ENCODE measurements at places on chromosomes 3 and 15.

DNA sequence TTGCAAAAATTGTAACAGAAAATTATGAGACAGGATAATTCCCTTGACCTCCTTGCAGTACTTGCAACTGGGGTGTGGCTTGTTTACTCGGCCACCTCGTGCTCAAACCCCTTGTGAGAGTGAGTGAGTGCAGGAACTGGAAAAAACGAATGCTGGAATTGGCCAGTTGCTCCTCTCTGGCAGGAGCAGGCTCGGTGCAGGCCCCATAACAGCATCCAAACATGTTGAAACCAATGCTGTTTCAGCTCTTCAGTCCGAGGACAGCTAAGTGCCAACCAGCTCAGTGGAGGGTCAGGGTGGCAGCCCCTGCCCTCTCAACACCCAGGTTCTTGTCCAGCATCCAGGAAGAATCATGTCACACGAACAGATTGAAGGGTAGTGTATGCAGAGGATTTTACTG is 36.9 kb downstream of the METTL6 start:
- no peak for DNase-seq

GRCh38 chr3:150775001-150775599 is 12.1 kb upstream of the SIAH2 start:
- no peak for DNase-seq

- no peak for DNase-seq
Measured at GRCh38 chr3:47554335-47554734, 24.3 kb downstream of the CSPG5 start.

DNA sequence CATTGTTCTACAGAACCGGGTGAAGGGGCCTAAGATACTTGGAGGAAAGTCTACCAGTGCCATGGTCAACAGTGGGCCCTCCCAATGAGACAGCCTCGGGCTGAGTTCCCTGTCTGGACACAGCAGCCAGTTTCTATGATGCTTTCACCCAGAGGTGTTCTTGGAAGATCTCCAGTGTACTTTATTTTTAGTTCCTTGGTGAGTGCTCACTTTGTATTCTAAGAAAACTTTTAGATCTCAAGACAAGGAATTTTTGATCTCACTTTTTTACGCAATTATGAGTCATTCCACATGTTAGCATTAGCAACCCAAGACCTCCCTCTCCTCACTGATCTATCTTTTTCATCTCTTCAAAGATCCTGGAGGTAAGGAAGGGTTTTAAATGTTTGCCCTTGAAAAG is 287.7 kb downstream of the RORA start:
- no peak for DNase-seq

- no peak for DNase-seq
Measured at GRCh38 chr3:169337500-169338078, 325.9 kb downstream of the MECOM start.

GRCh38 chr3:191380001-191380400 is 49.7 kb upstream of the UTS2B start:
- no peak for DNase-seq

GRCh38 chr15:38324939-38325647 is 72.5 kb downstream of the SPRED1 start:
- DNase-seq: no peak

DNA sequence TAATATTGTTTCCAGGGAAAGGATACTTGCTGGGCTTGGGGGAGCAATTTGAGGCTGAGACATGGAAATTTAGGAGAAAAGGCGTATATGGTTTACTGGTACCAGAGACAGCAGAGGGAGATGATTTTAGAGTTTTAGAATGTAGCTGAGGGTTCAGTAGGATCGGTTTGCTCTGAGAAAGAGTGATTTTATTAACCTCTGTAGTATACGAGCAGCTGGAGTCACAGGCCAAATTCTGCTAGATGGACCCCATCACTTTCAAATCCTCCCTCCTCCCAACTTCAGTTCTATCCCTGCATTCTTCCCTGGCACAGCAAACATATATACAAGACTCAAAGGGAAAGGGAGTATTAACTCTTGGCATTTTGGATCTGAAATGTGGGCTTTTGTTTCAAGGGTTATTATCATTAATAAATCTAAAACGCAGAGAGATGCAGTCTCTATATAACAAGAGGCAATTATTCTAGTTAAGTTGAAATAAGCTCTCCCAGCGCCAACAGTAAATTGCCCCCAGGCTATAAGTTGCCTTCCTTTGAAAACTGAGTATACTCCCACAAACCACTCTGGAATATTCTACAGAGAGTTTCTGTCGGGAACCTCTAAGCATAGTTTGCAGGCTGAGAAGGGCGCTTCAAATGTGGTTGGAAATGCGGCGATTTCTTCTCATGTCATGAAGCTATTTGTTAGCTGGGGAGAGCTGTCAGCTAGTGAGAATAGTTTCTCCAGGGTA is 5.4 kb downstream of the CRABP1 start:
- DNase-seq: no peak

DNA sequence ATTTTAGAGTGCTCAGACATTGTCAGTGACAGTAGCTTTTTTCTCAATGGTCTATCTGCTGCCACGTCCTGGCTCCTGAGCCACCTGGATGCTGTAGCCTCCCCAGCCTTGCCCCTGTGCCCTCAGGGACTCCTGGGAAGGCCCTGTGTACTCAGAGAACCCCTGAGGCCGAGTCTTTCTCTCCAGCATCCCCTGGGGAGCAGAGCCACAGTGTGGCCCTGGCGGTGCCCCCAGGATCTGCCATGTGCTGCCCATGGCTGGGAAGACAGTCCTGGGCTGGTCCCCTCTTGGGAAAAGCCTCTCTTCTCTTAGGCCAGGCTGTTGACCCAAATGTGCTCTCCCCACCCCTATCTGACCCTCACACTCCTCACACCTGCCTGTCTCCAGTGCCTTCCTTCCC is 5.0 kb downstream of the MYD88 start:
- no peak for DNase-seq

DNA sequence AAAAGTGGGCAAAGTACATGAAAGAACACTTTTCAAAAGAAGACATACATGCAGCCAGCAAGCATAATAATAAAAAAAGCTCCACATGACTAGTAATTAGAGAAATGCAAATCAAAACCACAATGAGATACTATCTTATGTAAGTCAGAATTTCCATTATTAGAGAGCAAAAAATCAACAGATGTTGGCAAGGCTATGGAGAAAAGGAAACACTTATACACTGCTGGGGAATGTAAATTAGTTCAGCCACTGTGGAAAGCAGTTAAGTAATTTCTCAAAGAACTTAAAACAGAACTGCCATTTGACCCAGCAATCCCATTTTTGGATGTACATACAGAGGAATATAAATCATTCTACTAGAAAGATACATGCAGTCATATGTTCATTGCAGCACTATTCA is 360.7 kb downstream of the NSUN3 start:
- DNase-seq: no peak

DNA sequence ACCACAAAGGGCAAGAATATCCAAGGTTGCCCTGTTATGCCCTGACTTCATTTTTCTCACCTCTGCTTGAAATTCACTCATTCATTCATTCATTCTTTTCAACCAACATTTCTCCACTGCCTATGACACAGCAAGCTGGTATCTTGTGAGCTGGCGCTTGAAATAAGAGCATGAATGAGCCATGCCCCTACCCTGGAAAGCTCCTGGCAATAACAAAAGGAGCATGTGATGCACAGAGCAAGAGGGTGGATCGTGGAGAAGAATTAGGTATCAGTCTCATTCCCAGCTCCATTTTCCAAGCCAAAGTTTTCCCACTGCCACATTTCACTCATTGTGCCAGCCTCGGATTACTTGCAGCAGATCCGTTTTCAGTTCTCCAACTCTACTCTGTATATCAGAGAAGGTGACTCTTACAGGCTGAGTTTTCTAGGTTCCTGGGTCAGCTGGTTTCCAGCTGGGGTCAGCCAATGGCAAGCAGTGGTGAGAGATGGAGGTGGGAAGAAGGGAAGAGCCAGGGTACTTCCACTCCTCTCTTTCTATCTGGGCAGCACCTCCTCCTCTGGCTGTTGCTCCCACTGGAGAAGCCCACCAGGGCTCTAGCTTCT is 144.8 kb downstream of the SUCLG2 start:
- DNase-seq: no peak

- DNase-seq: no peak
Measured at GRCh38 chr3:113005611-113006010, 14.8 kb downstream of the GTPBP8 start.

DNA sequence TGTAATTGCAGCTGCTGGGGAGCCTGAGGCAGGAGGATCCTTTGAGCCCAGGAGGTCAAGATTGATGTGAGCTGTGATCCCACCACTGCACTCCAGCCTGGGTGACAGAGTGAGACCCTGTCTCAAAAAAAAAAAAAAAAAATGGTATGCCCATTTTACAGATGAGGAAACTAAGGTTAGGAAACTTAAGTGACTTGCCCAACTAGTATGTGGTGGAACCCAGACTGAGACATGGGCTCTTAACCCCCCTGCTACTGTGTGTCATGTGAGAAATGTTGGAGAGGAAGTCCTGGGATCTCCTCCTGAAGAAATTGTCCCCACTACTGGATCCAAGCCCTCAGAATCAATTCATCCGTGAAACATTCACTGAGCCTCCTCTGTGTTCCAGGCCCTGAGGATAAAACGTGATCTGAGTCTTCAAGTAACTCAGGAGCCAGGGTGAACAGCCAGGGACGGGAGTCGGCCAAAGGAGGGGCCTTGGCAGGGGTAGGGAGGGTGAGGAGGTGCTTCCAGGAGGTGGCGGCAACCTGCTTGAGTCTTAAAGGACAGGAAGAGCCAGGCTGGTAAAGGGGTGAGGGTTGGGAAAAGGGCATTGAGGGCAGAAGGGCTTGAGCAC is 19.6 kb upstream of the RNU6-1 start:
- DNase-seq: no peak

DNA sequence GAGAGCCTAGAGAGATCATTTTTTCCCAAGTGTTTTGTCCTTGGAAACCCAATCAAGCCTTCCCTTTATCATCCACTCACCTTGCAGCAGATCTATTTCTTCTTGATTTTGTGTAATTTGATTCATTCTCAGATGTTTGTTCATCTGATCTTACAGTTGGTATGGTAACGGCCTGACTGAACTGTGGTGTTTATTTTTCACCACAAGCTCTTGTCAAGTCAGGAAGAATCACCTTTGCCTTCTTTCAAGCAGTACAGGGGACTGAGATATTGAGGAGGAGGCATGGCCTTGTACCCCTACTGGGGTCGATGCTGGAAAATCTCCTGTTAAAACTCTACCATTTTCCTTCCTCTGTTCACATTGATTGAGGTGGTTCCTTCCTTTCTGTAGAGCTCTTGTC is 361.4 kb upstream of the CFAP20DC start:
- no peak for DNase-seq

GRCh38 chr3:33855884-33856546 is 57.6 kb downstream of the PDCD6IP start:
- DNase-seq: no peak

GRCh38 chr3:161325059-161325458 is 46.3 kb downstream of the SPTSSB start:
- DNase-seq: no peak

- DNase-seq: no peak
Measured at GRCh38 chr3:21645121-21645897, 105.7 kb downstream of the ZNF385D start.

- DNase-seq: no peak
Measured at GRCh38 chr3:171435143-171435542, 25.1 kb downstream of the TNIK start.

DNA sequence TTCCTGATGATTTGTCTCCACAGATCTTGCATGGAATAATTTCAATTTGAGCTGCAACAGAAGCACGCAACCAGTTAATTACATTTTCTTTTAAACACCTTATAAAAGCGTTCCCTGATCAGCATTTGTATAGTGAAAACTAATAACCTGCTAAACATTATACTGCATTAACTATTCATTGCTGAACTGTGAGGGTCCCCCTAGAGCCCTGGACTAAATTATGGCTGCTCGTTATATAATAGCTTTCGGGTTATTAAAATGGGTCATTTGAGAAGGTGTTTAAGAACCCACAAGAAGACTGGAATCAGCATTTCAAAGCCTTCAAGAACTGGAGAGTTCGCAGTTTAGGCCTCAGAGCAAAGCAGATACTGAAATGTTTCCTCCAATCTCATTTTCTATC is 52.9 kb upstream of the ICE2 start:
- no peak for DNase-seq

DNA sequence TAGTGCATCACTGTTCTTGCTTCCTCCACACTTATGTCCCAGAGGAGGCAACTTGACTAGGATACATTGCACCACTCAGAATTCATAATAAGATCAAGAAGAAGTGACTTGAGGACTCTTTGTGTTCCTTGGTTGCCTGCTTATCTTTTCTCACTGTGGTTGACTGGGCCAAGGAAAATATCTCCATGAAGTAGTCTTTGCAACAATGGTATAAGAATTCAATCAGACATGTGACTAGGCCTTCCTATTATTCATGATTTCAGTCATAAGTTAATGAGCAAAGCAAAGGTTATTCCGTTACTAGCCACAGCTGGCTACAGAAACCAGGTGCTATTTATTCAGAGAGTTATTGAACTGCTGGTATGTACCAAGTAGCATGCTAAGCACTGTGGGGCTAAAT is 359.3 kb downstream of the RORA start:
- no peak for DNase-seq

DNA sequence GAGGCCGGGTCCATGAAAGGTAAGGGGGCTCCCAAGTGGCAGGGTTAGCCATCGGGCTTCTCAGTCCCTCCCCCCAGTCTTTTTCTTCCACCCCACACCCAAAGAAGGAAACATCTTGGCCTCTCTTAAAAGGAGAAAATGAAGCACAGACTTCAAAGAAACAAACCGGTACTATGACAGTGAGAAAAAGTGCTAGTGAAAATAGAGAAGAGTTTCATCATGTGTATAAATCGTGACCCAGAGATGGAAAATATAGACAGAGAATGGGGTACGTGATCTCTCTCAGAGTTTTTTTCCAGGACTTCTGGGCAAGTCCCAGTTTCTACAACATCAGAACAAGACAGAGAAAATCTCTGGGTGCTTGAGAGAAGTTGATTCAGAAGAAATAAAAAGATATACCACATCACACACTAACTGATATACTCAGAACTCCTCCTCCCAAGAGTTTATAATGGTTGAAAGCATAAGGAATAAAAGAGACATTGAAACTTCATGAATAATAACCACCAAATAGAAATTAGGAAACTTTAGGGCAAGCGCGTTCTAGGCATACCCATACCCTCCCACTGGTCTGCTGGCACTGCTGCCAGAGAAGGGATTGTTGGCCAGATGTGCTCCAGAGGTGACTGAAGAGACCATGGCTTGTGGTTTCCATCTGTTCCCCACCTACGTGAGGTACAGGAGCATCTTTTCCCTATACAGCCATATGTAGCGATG is 318.9 kb upstream of the CHRM5 start:
- DNase-seq: no peak

GRCh38 chr15:25678500-25678855 is 184.6 kb downstream of the ATP10A start:
- no peak for DNase-seq

DNA sequence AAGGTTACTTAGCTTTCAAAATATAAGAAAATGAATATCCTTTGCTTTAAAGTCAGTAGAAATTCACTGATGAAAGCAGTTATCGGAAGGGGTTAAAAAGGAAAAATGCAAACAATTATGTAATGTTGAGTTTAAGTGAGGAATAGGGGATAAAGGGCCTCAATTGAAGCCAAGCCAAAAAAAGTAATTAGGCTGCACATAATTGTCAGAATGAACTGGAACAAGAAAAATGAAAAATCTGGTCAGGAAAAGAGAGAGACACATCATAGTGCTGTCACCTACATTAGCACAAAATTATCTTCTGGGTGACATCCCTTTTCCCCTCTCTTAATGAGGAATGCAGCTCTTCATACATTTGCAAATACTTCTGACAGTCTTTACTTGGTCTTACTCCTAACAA is 48.8 kb upstream of the PIK3R4 start:
- DNase-seq: no peak

Data from activated naive CD8-positive, alpha-beta T cell treated with anti-CD3 and anti-CD28 coated beads, Interleukin-2, amount 50 U/mL, for 24 hours (primary cell).